ENCODE measurements at places on chromosomes 4 and X.

GRCh38 chr4:78031417-78031950 lies 25.6 kb upstream of the FRAS1 start:
- no peak for DNase-seq

DNA sequence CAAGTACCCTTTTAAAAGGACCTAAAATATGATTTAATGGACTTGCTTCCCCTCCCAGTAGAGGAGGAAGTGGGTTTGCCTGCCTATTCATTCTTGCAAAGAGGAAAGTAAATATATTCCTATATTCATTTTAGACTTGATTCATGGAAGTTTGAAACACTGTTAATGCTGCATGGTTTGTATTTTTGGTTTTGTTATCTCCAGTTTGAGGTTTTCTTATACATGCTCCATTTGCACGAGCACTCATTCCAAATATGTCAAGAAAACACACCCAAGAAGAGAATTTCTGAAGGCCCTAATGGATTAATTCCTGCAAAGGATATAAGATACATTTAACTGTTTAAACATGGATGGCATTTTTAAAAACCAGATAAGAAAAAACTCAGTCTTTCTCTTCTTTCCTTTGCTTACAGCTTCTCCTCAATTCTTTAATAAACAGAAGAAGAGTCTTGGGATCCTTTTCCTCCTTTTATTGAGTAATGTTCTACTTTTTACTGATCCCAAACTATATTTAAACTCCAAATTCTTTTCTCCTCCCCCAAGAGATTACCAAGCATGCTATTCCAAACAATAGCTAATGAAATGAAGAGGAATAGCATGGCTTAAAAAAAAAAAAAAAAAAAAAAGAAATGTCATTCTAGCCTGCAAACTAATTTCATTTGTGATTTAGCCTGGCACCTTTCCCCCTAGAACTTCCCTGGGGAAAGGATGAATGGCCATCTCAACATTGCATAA lies 54.6 kb upstream of the LDB2 start:
- no peak for DNase-seq

DNA sequence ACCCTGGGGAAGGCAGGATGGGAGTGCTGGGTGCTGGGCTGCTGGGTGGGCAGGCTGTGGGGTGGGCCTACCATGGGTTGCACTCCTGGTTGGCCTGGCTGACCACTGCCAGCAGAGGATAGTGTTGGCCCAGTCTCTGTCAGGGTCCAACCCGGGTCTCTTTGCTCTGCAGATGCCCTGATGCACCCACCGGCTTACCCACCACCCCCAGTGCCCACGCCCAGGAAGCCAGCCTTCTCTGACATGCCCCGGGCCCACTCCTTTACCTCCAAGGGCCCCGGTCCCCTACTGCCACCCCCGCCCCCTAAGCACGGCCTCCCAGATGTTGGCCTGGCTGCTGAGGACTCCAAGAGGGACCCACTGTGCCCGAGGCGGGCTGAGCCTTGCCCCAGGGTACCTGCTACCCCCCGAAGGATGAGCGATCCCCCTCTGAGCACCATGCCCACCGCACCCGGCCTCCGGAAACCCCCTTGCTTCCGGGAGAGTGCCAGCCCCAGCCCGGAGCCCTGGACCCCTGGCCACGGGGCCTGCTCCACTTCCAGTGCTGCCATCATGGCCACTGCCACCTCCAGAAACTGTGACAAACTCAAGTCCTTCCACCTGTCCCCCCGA lies 14.2 kb upstream of the ADD1 start:
- no peak for DNase-seq

GRCh38 chr4:138910914-138911336 lies 104.7 kb upstream of the NOCT start:
- peak; percentile 3 for DNase-seq

DNA sequence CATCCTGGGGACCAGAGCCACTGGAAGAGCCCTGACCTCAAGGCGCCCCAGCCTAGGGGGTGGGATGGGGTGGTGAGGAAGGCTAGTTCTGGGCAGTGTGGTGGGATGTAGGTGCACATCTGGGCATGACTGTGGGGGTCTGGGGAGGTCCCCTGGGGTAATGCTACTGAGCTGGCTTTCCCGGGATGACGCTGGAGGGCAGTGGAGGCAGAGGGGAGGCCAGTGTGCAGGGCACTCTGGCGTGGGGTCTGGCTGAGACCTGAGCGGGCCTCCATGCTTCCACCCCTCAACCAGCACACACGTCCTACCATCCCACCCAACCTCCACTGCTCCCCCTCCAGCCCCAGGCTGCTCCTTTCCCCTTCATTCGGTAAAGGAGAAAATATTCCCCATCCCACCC lies 4.8 kb upstream of the SH3BP2 start:
- DNase-seq, result no peak

- peak; percentile 77 for DNase-seq
Measured at GRCh38 chrX:17052210-17052609, 105.8 kb downstream of the REPS2 start.

DNA sequence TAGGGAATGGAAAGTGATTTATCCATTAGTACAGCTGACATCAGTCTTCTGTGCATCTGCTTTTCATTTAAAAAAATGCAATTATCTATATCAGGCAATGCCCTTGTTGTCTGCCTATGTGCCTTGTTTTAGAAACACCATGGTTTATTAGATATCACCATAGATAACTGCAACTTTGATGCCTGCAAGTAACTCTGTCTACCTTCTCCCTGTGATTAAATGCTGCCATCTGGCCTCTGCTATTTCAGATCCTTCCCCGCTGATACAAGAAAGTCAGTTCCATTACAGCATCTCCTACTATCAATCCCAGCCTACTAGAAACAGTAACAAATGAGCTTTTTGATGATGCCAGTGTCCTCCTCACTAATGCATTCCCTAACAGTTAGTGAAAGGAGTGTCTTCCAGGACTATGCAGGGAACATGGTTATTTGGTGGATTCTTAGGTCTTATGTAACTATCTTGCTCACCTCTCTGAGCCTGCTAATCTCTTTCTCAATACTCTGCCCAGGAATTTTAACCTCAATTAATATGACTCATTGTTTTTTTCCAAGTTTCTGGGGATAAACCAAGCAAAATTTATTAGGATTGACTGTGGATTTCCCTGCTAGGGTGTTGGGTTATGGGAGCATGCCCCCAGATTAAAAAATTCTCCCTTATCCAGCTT lies 444.9 kb downstream of the RAPGEF2 start:
- peak; percentile 11 for DNase-seq

GRCh38 chrX:17842769-17843525 lies 18.2 kb downstream of the RAI2 start:
- DNase-seq, result no peak

DNA sequence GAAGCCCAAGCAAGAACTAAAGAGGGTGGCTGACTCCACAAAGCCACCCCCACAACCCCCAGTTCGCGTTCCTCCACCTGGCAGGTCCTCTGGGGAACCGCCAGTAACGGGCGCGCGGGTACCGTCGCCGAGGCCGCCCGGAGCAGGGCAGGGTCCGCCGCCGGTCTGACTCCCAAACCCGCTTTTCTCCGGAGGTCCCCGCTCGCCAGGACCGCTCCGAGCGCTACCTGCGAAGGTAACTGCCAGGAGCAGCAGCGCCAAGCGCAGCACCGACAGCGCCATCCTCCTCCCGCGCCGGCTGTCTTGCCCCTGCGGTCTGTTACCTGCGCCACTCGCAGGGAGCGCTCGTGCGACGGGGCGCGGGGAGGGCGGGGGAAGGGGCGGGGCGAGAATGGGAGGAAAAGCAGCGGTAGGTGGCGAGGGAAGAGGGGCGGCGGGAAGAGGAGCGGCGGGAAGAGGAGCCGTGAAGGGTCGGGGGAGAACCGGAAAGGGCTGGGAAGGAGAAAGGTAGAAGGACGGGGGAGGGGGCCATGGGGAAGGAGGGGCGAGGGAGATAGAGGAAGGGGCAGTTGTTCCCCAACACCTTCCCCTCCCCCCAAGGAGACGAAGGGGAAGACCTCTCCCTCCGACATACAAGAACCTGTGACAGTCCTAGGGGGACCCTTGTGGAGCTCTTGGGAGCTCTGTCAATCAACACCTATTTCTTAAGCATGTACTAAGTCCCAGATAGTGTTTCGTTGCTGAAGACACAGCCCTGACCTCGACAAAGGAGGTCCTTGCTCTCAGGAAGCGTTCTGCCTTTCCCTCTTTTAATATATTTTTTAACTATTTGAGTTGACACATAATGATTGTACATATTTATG lies at the start of gene SPINK2:
SPINK2 (minus strand) TSS at position 321 of the 863 bp plus-strand sequence; CDS start at position 282, 39 bp downstream.
- DNase-seq, result no peak

DNA sequence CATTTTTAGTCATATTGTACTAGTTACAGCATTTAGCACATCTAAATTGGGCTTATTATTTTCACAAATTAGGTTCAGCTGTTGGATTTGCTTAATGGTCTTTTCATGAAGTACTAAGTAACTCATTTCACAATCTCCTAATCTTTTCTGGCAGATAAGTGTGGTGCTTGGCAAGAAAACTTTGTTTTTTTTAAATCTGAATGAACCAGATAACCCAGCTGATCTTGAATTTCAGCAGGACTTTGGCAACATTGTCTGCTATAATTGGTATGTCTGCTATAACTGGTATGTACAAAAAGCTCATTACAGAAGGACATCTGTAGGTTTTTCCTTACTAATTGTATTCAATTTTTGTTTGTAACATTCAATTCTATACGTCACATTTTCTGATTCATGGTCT lies 22.7 kb downstream of the WDR19 start:
- DNase-seq, result no peak

DNA sequence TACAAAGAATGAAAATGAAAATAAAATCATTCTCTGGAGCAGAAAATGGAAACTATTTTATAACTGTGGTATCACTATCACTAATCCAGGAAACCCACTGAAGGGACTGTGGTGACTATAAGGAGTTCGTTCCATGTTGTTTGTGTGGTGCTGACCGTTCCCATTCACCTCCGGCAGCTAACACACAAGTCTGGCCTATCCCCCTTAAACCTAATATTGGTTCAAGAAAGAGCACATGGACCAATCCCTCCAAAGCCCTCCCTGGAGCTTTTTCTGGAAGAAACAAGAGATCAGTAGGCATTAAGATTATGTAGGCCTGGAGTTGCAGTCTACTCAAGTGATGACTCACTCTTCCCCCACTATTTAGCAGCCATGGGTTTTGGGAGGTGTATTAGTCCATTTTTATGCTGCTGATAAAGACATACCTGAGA lies 25.9 kb upstream of the FAM241A start:
- no peak for DNase-seq

- no peak for DNase-seq
Measured at GRCh38 chrX:39772057-39772832, 325.5 kb downstream of the BCOR start.

- no peak for DNase-seq
Measured at GRCh38 chr4:86129546-86129945, 230.3 kb downstream of the MAPK10 start.

DNA sequence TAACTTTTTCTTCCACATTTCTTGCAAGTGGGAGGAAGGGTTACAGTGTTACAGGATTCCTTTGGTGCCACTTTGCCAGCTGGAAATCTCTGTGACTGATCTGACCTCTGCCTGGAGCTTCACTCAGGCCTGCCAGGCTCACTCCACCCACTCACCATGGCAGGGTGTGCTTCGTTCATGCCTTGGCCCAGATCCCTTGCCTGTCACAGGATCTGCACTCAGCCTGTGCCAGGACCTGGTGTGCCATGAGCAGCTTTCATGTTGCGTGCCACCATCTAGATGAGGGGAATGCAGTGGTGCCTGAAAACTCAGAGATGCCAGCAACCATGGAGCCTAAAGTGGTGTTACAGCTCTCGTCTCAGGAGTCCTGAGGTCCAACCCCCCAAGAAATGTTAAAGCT lies 2596.4 kb downstream of the PCDH7 start:
- no peak for DNase-seq

- no peak for DNase-seq
Measured at GRCh38 chr4:171717231-171717741, 95.9 kb upstream of the GALNTL6 start.

GRCh38 chr4:123159479-123159878 lies 237.1 kb upstream of the NUDT6 start:
- DNase-seq, result no peak

- no peak for DNase-seq
Measured at GRCh38 chrX:46488712-46489111, 56.5 kb downstream of the ZNF674 start.

- peak; percentile 34 for DNase-seq
Measured at GRCh38 chr4:113878668-113879067, 100.8 kb downstream of the ARSJ start.

DNA sequence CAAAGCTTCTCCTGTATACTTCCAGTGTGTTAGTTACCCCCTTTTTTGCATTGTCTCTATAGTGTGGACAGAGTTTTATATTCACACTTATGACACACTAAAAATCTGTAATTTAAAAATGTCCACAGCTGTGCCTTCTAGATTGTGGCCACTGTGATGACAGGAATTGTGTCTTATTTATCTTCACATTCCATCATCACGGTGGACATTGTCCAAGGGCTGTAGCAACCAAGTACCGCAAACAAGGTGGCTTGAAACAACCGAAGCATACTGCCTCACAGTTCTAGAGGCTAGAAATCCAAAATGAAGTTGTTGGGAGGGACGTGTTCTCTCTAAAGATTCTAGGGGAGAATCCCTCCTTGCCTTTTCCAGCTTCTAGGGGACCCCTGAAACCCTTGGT lies 32.3 kb downstream of the CHRNA9 start:
- no peak for DNase-seq

- no peak for DNase-seq
Measured at GRCh38 chr4:61296144-61296543, 96.0 kb downstream of the ADGRL3 start.

All from HCEC 1CT (cell line).